HT1080 (cell line): ENCODE measurements at places on chromosomes 2 and 18. TPM values are rescaled to one million over a fixed set of nuclear protein-coding genes. Genes with fewer than 3 reads are reported as not detected.

DNA sequence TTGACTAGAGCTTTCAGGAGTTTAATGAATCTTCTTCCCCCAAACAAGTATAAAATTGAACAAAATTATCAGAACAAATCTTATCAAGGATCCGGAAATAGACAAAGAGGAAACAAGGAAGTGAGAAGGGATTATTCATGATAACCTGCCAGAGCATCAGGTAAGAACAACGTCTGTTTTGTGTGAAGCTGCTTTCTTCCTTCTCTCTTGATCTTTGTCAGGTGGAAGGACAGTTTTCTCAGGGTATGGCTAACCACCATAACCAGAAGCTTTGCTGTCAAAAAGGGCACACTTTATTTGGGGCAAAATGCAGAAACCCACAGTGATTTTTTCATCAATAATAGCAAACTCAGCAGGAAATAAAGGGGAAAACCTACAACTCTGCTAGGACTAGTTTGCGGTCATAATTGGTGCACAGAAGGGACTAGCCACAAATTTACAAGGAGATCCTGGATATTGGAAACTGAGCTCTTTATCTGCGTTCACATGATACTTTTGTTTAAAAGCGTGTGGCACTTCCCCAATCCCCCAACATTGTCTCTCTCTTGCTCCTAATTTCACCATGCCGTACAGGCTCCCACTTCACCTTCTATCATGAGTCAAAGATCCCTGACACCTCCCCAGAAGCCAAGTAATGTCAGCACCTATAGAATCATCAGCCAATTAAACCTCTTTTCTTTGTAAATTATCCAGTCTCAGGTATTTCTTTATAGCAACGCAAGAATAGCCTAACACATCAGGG lies 124.2 kb downstream of the FSIP2 start:
- DNase-seq = no peak

Gene GEN1
- 11.0 and 11.9 TPM in 2 replicates for total RNA-seq

GRCh38 chr2:27889774-27890145 lies 427 bp downstream of the RBKS start:
- DNase-seq = peak; percentile 13

Gene CHRNG
- total RNA-seq = not detected in 2 replicates

GRCh38 chr18:58593938-58594337 lies 35.0 kb downstream of the ALPK2 start:
- DNase-seq = no peak

Gene C2orf72
- total RNA-seq = 0.43 and 3.0 TPM in 2 replicates

Gene MGAT4A
- total RNA-seq = 5.0 and 5.6 TPM in 2 replicates

DNA sequence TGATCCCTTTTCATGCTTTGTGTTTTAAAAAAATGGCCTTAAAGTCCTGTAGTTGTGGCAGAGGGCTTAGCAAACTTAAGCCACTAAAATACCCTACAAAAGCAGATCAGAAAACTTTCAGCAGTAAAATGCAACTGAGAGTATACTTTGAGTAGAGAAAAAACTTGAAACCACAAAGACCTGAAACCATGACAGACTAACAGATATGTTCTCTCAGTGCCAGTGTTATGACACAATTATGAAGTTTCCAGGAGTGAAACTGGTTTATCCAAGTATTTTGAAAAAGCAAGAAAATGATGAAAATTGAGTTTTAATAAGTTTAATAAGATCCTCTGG lies 74.5 kb downstream of the SPRED2 start:
- DNase-seq = no peak

DNA sequence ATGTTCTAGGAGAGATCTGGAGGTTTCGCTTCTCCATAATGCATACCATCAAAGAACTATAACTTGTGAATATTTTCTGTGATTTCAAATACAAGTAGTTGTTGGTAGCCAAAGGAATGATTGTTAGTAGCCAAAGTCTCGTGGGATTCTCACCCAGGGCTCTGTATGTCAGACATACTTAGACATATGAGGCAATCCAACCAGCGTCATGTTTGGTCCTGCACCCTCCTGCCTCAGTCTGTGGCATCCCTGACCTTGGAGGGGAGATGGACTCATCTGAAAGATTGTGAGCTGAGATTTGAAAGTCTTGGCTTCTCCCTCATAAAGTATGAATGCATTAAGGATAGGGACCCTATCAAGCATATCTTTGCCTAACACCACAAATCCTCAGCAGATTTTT lies 81.2 kb downstream of the CTIF start:
- no peak for DNase-seq

Gene ZAP70
- 0.47 TPM in 1 of 2 replicates, not detected in the other for total RNA-seq

GRCh38 chr2:45153121-45153520 lies 143.9 kb upstream of the SIX2 start:
- DNase-seq = no peak

Gene RBFA
- 44.5 and 63.4 TPM in 2 replicates for total RNA-seq

- DNase-seq = no peak
Observed at GRCh38 chr2:61117534-61117933, 44.5 kb upstream of the C2orf74 start.

- no peak for DNase-seq
Observed at GRCh38 chr2:197121255-197121654, 189.3 kb downstream of the ANKRD44 start.

DNA sequence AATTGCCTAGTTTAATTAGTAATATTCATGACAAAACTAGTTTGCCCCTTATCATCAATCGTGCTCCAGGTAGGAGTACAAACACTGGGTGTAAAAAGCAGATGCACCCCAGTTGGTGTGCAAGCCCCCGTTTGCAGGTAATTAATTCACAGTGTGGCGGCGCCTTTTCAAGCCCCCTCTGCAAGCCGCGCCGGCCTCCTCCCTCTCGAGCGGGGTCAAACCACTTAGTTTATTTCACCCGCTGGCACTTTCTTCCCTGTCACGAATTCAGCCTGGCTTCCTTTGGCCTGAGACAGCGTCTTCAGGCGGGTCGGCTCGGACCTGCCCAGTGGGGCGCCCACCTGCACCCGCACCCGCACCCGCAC lies 64.7 kb upstream of the MAPRE2 start:
- DNase-seq = no peak

- no peak for DNase-seq
Observed at GRCh38 chr18:10718809-10719208, 193.0 kb downstream of the NAPG start.

DNA sequence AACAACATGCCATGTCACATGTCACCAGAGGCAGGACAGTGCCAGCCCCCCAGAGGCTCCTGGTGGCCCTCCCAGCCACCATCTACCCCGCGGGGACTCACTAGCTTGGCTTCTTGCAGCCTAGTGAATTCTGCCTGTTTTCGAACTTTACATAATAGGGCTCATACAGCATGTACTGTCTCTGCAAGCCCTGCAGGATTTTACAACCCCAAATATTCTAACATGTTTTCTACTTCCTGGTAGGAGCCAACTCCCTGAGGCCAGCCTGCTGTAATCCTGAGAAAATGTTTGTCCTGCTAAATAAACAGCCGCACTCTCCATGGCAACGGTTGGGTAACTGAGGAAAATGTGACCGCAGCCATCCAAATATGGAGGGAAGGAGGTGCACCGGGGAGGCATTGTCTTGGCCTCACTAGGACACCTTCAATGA lies 2.7 kb downstream of the PER2 start:
- DNase-seq = peak; percentile 38

Gene ARHGAP15
- total RNA-seq = 0.13 TPM in 1 of 2 replicates, not detected in the other

DNA sequence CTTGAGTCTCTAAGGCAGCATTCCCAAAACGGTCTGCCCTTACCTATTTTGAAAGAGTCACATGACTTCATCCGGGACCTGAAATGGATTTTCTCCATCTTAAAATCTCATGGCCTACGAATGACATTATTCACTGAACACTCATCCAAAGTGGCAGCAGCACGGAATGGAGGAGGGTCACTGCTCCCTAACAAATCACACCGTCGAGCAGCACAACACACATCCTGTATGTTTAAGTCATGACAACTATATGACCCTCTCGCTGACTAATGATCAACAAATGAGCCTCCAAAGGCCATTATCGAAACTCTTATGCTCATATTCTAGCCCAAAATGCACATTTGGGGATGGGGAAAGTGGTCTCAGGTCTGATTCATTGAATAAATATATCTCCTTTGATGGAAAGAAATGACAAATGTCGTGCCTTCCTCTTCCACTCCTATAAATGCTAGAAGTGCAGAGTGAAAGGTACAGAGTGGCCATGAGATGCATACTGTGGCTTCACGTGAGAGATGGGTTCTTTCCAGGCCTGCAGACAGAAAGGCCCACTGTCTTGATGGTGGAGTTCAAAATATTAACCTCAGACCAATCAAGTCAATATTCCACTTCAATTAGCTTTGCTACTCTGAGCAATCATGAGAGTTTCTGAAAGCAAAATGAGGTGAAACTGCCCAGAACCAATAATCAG lies 70.8 kb downstream of the C2orf76 start:
- DNase-seq = no peak

DNA sequence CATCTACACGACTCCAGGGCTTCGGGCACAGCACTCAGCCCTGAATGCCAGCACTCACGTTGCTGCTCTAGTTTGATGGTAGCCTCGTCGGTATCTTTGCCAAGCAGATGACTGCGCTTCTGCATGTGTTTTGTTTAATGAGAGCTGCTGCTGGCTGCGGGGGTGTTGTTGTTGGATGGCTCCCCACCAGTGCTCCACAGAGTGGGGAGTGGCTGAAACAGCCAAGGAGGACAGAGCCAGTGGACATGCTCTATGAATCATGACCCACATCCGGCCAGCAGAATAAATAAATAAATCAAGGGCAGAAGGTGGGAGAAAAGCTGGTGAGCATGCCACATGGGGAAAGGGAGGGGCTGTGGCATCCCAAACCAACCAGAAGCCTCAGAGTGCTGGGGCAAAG lies 131.2 kb upstream of the SOX11 start:
- peak; percentile 86 for DNase-seq

Gene AFTPH
- 12.8 and 15.4 TPM in 2 replicates for total RNA-seq

Gene FBXO48
- total RNA-seq = 0.63 and 0.73 TPM in 2 replicates

- no peak for DNase-seq
Observed at GRCh38 chr18:52459890-52460289, 119.9 kb downstream of the DCC start.

GRCh38 chr2:51997571-51997970 lies 965.6 kb upstream of the NRXN1 start:
- DNase-seq = no peak

- no peak for DNase-seq
Observed at GRCh38 chr18:63829886-63830285, 54.7 kb downstream of the SERPINB7 start.

Gene CFC1
- total RNA-seq = not detected in 2 replicates

- DNase-seq = no peak
Observed at GRCh38 chr2:207558079-207558491, 28.3 kb downstream of the CREB1 start.

DNA sequence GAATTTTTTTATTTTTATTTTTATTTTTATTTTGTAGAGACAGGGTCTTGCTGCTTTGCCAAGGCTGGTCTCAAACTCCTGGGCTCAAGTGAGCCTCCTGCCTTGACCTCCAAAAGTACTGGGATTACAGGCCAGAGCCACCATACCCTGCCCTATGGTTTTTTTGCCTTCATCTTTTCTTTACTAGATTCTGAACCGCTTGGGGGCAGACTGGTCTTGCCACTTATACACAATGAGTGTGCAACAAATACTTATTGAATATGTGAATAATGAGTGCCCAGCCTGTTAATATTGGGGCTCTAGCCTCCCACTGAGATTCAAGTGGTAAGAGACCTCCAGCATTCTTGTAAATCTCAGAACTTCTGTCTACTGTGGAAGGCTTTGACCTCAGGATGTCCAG lies 3.9 kb downstream of the NCK2 start:
- no peak for DNase-seq

DNA sequence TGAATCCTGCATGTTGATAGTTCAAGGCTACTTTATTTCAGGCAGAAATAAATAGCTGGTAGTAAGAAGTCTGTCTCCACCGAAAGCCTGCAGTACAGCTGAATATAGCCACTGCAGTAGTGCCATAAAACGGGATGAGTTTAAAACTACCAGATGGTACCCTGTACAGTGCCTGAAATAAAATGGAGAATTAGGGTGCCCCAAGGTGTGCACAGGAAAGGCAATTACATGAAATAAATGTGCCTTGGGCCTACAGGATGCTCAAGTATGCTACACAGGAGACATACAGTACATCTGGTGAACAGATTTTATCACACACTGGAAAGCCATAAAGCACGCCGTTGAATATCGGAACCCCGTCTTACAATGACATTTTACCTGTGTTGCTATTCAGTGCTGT lies 447.7 kb upstream of the HNRNPA3 start:
- no peak for DNase-seq

GRCh38 chr2:177396703-177397460 lies 4.3 kb downstream of the AGPS start:
- DNase-seq = peak; percentile 86

DNA sequence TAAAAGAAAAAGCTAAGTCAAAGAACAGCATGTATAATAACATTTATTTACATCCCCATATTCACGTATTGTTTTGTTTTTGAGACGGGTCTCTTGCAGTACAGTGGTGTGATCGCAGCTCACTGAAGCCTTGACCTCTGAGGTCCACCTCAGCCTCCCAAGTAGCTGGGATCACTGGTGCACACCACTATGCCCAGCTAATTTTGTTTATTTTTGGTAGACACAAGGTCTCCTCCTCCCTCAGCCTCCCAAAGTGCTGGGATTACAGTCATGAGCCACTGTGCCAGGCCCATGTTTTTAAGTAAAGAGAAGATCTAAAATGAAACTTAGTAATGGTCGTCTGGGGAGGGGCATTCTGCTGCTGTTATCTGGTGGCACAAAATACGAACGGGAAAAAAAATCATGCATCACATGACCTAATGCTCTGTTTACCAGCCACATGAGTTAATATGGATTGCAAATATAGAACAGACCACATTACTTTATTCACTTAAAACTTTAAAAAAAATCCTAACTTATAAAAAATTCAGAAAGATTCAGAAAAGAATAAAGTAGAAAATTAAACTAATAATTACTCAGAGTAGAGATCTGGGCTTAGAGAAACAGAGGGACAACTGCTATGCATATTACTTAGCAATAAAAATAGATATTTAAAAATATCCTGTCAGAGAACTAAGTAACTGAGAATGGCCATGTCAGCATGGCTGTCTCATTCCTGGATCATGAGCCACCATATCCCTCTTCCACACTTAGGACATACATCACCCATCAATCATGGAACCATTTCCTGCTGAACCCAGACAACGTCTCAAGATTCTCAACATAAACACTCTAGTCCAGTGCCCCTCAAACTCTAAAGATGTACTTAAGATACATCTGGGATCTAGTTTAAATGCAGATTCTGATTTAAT lies 7.3 kb downstream of the MMADHC start:
- peak; percentile 36 for DNase-seq

GRCh38 chr2:127674241-127675209 lies 805 bp downstream of the LIMS2 start:
- no peak for DNase-seq

DNA sequence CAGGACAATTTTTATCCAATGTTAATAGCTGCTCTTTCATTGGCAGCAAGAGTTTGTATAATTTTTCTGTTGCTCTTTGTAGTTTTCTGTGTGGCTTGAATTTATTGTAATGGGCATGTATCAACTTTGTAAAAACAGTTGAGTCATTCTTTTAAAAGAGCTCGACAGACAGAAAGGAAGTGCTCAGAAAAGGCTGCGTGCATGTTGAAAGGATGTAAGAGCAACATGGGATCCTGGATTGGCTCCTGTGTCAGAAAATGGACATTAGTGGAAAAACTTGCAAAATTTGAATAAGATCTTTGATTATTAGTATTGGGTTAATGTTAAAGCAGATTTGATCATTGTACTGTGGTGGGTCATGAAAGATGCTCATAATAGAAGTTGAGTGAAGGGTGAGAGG lies 93.3 kb upstream of the CDC42EP3 start:
- DNase-seq = peak; percentile 42
